Cardiac ventricle fibroblast (primary cell): ENCODE measurements at places on chromosomes 11 and 22. TPM values are rescaled to one million over a fixed set of nuclear protein-coding genes. Genes with fewer than 3 reads are reported as not detected.

NXPE1 gene
- not detected in 2 replicates for total RNA-seq

HEPHL1 gene
- not detected in 2 replicates for total RNA-seq

NOX4 gene
- 0.31 and 1.6 TPM in 2 replicates for total RNA-seq

SYT9 gene
- not detected in 2 replicates for total RNA-seq

CFL1 gene
- total RNA-seq: 687 and 730 TPM in 2 replicates

P4HA3 gene
- 2.4 and 4.6 TPM in 2 replicates for total RNA-seq

DDX6 gene
- 71.2 and 82.4 TPM in 2 replicates for total RNA-seq

C11orf42 gene
- not detected in 2 replicates for total RNA-seq

APOBEC3G gene
- 8.8 and 9.9 TPM in 2 replicates for total RNA-seq

CDC42EP2 gene
- total RNA-seq: 26.9 and 27.3 TPM in 2 replicates

SHANK2 gene
- 0.29 and 0.62 TPM in 2 replicates for total RNA-seq

APOL5 gene
- total RNA-seq: not detected in 2 replicates

RPS3 gene
- total RNA-seq: 1,960 and 2,816 TPM in 2 replicates

CEP126 gene
- 4.1 and 4.2 TPM in 2 replicates for total RNA-seq

DGCR6 gene
- total RNA-seq: 0.20 TPM in 1 of 2 replicates, not detected in the other

MRGPRX3 gene
- not detected in 2 replicates for total RNA-seq

OTOG gene
- not detected in 2 replicates for total RNA-seq

PGA3 gene
- total RNA-seq: not detected in 2 replicates

FDXACB1 gene
- total RNA-seq: 1.5 and 2.5 TPM in 2 replicates

BATF2 gene
- not detected in 2 replicates for total RNA-seq

RASD2 gene
- not detected in 2 replicates for total RNA-seq

SLC22A8 gene
- not detected in 2 replicates for total RNA-seq

LARGE1 gene
- total RNA-seq: 13.8 and 14.3 TPM in 2 replicates
